ENCODE measurements at places on chromosomes 12 and 14.

GRCh38 chr14:72715215-72715849 is 178.6 kb downstream of the DPF3 start:
- DNase-seq, result no peak

- no peak for DNase-seq
Measured at GRCh38 chr14:75331471-75331870, 52.8 kb downstream of the FOS start.

DNA sequence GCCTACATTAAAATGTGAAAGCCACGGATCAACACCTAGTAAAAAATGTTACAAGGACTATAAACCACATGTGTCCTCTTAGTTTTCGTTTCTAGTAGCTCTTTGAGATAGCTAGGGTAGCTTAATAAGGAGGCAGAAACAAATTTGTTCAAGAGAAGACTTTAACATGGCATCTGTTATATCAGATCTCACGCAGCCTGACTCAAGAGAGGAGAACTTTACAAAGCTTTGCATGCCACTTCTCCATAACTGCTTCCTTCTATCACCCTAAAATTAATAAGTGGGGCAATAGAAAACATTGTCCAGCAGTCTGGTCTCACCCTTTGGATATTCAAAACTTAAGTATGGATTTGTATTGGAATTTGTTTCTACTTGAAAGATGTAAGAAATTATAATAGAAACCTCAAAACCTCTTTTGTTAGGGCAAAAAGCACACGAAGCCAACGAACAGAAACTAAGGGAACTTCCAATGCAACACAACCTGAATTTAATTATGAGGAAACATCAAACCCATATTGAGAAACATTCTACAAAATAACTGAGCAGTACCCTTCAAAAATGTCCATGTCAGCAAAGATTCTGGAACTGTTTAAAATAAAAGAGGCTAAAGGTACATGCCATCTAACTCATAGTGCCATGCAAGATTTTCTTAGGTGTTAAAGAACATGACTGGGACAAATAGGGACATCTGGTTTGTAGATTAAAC is 194.8 kb downstream of the LRIG3 start:
- no peak for DNase-seq

DNA sequence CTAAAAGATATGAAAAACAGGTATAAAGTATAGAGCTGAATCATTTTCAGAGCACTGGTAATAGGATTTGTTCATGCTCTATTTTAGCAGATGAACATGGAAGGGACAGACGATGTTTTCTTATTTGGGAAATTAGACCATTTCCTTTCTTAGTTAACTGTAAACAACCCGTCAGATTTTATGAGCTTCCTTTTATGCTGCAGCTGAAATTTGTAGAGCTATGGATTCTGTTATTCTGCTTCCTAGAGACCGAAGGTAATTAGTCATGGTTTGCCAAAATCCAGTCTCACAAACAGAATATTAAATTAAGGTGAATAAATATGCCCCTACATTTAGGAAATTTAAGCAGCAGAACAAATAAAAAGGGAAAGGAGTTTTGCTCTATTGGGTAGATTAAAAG is 180.2 kb upstream of the SYT1 start:
- DNase-seq, result no peak

GRCh38 chr12:118060301-118061010 is 523 bp downstream of the WSB2 start:
- DNase-seq, result no peak

GRCh38 chr12:40031965-40032364 is 73.9 kb downstream of the SLC2A13 start:
- DNase-seq, result no peak

DNA sequence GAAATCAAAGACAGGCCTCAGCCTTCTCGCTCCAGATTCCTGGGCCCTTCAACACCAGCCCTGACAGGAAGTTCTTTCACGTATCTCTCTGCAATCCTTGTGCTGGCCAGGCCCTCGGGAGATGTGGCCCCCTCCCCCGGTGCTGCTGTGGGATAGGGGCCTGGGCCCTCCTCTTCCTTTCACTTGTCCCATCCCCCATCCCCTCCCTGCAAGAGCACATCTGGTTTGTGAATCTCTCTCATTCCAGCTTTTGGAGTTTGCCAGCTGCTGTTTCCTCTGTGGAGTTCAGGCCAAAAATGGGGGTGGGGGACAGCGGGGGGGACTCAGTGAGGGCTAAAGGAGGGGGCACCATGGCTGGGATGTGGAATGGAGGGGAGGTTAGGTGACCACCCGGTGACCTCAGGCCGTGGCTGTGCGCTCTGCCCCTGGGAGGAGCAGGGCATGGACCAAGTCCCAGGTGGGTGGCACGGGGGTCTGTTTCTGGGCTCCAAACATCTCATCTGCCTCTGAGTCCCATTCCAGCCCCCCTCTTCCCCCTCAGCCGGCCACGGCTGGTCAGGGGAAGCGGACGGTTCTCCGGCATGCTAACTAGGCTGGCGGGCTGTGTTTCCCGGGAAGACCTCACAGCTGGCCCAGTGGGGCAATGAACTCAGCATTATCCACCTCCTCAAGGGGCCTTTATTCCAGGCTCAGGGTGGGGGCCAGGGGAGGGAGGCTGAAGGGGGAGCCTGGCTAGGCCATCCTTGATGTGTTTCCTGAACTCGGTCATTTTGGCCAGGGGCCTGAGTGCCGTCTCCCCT is 7.4 kb downstream of the LRP1 start:
- DNase-seq, result peak; percentile 61

DNA sequence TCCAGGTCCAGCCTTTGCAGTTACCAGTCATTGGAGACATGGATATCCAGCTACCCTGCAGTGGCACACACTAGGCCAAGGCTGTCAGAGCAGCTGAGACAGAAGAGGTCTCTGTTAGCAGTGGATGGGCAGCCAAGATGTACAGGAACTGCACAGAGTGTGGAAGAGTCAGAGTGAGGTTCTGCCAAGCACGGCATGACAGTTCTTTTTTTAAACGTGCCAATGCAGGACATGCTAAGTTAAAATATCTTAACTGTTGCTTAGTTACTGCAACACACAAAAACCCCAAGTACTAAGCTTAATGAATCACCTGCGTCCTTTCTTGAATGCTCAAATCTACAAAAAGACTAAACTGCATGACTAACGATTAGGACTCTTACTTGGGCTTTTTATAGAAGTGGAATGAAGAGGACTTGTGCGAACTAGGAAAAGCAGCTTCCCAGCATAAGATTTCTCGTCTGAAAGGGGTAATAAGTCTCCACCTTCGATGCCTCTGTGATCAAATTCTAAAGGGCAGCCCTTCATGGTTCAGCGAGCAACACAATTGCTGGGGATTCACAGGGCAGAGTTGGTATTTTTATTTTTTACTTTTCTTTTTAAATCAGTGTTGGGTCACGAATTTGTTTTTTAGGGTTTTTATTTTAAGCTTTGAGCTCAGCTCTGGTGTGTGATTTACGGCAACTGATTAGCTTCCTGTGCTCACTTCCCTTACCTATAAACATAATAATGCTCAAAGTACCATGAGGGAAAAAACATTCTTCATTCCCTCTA is 20.6 kb downstream of the MAPK1IP1L start:
- peak; percentile 52 for DNase-seq

DNA sequence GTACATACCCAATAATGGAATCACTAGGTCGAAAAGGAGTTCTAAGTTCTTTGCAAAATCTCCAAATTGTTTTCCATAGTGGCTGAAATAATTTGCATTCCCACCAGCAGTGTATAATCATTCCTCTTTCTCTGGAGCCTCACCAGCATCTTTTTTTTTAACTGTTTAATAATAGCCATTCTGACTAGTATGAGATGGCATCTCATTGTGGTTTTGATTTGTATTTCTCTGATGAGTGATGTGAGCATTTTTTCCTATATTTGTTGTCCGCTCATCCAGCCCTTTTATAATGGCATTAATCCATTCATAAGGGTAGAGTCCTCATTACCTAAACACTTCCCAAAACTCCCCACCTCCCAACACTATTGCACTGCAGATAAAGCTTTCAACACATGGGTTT is 278.3 kb downstream of the SEC23A start:
- no peak for DNase-seq

- no peak for DNase-seq
Measured at GRCh38 chr14:102262929-102263462, 42.0 kb downstream of the MOK start.

GRCh38 chr12:107400686-107401447 is 284.7 kb upstream of the PWP1 start:
- no peak for DNase-seq

DNA sequence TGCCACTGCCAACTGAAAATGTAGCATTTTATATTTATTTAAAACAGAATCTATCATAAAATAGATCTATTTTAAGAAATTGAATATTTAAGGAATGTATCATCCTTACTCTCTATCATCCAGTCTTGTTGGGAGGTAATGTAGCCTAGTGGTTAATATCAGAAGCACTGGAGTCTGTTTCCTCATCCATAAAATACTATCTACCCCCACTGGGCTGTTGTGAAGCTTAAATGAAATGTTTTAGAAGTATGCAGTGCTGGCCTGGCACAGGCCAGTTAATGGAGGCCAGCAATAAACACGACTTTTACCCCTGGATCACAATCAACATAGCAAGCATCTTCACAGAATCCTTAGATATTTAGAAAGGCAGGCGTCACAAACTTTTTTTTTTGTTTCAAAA is 188.0 kb downstream of the CAND1 start:
- DNase-seq, result no peak

DNA sequence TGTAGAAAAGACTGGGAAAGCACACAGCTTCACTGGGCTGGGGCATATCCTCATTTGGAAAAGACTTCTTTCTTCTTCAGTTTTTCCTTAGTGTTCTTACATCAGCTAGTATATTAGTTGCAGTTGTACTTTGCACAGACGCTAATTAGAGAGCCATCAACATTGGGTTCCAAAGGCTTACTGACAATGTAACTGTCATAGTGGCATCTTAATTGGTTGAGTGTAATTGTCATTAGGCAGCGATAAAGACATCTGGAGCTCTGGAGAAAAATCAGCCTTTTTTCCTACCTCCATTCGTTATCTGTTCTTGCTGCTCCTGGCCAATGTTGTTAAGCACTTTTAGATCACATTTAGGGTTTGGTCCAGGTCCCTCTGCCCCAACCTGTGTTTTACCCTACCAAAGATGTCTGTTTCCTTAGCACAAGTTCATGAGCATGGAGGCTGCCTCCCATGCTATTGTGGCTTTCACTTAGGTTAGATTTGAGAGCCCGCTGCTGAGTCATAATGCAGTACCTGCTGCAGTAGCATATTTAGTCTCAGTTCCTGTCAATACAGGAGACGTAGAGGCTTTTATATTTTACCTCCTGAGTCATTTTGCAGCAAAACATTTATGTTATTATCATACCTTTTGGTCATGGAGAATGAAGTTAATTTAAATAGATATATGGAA is 49.2 kb downstream of the FBXW8 start:
- no peak for DNase-seq
